ENCODE measurements at places on chromosomes 1 and 21.

DNA sequence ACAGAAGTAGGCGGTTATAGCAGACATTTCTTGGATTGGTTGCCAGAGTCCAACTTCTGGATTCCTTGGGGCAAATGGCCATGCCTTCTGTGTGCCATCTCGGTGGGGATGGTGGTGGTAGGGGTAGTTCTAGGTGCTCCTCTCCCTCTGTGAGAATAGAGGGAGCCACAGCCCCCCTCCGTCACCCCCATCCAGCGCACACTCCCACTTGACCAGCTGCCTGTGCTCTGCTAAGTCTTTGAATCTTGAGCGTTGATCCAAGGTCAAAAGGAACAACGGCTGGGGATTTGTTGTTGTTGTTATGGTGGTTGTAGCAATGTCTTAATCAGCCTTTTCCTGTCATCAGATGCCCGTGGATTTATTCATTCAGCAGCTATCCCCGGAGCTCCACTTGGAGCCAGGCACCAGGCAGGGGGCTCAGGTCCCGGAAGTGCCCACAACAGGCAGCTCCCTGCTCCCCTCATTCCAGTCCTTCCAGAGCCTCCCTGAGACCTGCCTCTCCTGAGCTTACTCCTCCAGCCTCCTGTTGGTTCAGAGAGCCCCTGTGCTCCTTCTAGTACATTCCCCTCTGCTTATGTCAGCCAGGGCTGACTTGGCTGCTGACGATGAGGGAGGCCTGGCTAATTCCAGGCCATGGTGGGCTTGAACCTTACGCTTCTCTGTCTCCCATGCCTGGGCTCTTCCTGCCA is 146.6 kb upstream of the WNT4 start:
- DNase-seq: no peak

DNA sequence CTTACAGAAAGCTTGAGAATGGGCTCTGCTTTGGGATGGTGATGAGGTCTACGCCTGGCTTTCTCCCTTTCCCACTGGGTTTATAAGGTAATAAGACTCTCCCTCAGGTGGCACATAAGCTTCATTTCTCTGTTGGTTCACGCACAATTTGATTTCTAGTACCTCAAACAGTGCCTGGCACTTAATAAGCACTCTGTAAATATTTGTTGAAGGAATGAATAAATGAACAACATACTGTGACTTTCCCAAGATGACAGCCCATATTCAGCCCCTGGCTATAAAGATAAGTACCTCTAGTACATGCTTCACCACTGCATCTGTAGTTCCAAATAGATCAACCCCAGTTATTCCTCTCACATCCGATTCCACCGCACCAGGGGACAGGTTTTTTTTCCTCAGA is 17.8 kb downstream of the COPA start:
- no peak for DNase-seq

GRCh38 chr1:59317780-59318179 is 20.9 kb downstream of the FGGY start:
- no peak for DNase-seq

GRCh38 chr21:45584786-45585185 is 42.5 kb upstream of the SLC19A1 start:
- no peak for DNase-seq

DNA sequence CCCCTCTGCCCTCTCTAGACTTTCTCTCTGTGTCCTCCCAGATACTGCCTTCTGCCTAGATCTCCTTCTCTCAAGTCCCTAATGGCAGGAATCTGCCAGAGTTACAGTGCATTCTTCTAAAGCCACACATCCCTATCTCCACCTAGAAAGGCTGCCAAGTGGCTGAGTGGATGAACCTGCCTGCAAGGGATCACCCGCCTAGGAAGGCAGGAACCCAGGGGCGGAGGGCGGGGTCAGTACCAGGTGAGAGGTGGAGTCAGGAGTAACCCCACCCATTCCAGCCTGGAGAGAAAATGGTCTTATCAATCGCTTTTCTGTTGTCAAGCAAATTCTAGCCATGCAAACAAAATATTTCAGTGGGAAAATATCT is 60.8 kb downstream of the BCAR3 start:
- DNase-seq: no peak

DNA sequence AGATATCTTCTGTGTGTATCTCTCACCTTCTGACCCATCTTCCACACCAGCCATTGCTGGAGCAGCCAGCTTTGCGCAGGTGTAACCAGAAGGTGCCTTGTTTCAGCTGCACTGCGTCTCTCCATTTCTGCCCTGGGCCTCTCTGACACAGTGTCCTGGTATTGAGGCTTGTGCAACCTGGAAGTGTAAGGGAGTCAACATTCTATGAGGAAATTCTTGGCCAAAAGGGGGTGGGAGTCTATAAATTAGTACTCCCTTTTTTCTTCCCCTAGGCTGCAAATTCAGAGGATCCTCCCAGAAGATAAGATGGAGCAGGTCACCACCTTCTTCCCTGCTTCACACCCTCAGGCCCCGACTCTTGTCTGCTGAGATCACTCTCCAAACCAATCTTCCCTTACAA is 109.1 kb downstream of the MRPS6 start:
- no peak for DNase-seq

DNA sequence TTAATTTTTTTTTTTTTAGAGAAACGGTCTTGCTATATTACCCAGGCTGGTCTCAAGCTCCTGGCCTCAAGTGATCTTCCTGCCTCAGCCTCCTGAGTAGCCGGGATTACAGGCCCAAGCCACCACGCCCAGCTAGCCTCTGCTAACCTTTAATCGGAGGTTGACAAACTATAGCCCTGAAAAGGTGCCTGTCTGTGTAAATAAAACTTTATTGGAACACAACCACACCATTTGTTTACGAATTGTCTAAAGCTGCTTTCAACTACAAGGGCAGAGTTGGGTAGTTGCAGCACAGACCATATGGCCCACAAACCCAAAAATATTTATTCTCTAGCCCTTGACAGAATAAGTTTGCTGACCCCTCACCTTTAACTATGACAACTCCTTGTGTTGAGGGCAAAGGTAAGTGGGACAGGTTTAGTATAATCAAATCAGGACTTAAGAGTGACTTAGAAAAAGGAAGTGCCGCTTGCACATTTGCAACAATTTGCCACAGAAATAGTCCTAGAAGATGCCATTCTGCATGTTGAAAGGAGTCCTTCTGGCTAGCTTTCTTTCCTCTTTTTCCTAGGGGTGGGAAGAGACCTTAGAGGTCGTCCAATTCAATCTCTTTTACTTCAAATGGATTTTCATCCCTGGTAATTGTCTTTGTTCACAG is 16.4 kb downstream of the RGS8 start:
- no peak for DNase-seq

- no peak for DNase-seq
Measured at GRCh38 chr1:182770232-182770631, 19.3 kb upstream of the NPL start.

DNA sequence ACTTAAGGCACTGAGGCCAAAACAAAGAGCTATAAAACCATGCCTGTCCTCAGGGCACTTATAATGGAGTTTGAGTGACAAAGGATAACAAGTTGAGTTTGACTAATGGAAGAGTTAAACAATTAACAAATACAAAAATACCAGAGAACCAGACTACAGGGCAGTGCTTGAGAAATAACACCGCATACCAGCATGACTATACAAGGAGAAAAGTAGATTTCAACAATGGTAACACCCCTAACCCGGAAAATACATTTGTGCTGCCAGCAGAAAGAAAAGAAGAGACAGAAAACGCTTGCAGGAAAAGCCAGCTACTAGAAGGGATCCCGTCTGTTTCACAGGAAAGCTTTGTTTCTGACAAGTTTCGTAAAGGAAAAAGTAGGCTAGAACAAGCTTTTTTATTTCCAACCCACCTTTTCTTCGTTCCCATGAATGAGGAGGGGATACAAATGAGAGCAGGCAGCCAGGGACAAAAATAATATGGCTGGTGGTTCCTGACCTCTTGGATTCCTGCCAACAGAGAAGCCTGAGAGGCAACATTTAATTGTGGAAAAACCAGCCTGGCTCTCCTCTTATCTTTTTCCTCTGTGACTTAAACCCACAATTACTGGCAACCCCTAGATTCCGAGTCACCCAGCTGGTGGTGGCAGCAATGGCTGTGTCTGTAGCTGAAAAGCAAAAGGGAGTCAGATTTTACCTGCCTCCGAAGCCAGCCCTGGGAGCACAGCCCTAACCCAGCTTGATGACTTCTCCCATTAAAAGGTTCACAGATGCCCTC is 56.5 kb downstream of the WLS start:
- no peak for DNase-seq

GRCh38 chr1:216566641-216567205 is 143.5 kb upstream of the USH2A start:
- DNase-seq: no peak

DNA sequence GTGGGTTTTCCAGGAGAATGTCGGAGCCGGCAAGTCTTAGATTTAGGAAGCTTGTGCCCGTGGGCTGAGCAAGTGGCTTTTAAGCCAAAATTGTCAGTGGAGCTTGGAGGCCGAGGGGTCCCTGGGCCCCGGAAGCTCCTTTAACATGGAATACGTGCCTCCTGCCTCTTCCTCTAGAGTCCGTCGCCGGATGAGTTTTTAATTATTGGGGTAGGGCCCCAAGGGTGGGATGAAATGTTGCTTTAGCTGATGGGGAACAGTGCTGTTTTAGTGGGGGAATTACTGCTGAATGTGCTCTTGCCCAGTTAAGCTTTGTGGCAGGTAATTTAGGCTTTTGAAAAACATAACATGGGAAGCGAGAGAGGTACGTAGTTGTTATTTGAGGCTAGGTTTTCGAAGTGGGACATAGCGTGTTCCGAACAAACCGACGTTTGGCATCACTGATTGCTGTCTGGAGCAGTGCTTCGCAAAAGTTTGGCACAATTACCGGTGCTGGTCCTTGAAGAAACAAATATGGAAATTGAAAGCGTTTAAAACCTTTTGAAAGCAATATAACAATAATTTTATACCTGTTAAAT is 786 bp downstream of the RPL5 start:
- no peak for DNase-seq

GRCh38 chr1:204046346-204046745 is 26.6 kb upstream of the SOX13 start:
- DNase-seq: no peak

DNA sequence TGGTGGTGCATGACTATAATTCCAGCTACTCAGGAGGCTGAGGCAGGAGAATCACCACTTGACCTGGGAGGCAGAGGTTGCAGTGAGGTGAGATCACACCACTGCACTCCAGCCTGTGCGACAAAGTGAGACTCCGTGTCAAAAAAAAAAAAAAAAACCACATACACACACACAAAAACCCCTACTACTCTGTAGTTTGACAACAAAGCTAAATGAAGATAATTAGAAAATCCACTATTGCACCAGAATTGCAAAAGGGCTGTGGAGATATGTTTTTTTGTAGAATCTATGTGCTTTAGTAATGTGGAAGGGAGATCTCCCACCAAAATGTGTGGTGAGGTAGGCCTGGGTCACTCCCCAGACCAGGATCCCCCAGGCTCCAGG is 32.2 kb upstream of the KHDRBS1 start:
- no peak for DNase-seq

DNA sequence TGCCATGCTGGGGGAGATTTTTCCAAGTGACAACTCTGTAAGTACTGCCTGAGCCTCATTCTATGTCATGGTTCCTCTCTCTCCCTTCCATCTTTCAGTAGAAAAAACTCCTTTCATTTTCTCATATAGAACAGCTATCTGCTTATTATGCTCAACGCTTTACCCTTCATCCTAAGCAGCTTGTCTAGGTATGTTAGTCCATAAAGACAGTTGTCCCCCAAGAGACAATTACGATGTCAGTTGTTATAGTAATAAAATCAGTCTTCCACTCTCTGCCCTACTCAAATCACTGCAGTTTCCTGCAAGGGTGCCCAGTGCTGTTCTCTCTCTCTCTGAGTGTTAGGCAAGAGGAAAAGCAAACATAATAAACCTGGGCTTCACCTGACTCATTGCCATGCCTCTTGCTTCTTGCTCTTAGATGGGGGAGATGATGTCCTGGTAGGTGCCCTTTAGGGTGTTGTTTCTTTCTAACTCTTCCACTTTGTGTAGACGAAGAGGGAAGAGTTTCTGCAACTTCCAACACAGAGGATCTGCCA is 59.4 kb downstream of the PAPPA2 start:
- no peak for DNase-seq

DNA sequence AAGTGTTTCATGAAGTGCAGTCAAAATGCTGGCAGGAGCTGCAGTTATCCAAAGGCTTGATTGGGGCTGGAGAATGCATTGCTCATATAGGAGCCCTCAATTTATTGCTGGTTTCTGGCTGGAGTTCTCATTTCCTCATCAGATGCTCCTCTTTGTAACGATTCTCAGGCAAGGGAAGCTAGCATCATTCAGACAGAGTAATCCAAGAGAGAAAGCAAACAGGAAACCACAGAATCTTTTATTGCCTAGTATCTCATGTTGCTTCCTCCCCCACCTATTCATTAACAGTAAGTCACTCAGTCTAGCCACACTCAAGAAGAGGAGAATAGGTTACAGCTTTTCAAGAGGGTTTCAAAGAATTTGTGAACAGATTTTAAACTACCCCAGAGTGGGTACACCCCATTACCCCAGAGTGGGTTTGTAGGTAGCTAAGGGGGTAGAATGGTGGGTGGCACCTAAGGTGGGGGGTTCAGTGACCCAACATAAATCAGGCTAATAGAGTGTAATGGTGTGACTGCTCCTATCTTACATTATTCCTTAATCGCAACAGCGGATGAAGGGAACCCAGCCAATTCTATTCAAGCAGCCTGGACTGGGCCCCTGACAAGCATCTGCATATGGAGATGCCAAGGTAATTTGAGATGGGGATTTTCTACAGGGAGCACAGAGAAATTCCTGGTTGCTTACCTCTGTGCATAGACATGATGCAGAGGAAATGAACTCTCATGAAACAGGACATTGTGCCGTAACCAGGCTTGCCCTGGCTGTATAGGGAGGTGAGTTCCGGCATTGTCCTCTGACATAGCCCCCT is 67.1 kb downstream of the KCNJ15 start:
- DNase-seq: no peak

DNA sequence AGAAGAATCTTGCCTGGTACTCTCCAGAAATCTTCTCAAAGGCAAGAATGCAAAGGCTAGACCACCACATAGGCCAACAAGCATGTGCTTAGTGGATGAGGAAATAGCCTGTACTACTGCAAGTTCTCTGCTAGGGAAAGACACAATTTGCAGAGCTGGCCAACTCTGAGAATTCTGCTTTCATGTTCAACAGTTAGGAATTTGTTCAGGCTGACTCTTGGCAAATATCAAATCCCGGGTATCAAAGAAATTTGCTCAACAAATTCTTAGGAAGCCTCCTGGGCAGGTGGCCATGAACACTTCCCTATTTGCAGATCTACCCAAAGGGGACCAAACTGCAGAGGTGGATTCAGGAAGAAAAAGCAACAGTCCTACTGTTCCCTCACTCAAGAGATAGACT is 15.0 kb upstream of the H3-3A start:
- DNase-seq: no peak

- no peak for DNase-seq
Measured at GRCh38 chr1:18176619-18177018, 69.0 kb downstream of the IGSF21 start.
